ENCODE measurements at places on chromosomes 1 and 21. TPM values are rescaled to one million over a fixed set of nuclear protein-coding genes. Genes with fewer than 3 reads are reported as not detected.

DNA sequence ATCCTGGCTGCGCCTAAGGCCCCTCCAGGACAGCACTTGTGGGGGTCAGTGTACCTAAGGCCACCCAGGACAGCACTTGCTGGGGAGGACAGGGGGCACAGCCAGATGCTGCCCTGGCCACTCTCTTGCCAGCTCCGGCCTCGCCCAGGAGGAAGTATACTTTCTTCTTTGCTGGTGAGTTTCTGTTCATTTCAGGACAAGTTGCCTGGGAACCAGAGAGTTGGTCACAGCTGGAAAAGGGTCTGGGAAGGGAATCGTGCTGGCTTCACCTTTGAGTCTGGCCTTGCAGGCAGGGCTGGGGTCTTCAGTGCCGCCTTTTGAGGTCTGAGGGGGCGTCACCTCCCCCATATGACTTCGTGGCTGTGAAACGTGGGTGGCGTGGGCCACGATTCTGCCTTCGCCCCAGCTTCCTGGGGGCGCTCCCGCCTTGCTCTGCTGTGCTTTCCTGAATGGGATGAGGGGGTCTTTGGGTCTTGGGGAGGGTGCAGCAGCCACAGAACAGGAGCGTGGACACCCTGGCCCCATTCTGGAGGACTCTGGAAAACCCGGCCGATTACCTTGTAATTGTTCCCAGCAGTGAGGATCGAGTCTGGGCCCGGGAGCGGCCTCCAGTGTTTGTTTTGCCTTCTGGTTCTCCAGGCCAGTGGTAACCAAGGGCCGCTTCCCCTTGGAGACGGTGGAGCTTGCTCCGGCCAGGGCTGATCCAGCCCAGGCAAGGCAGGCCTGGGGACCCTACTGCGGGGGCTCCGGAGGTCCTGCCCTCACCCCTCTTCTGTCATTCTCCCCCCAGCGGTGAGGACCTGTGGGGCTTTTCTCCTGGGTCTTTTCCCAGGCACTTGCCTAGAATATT lies 45.9 kb downstream of the SPSB1 start:
- DNase-seq, result no peak

DNA sequence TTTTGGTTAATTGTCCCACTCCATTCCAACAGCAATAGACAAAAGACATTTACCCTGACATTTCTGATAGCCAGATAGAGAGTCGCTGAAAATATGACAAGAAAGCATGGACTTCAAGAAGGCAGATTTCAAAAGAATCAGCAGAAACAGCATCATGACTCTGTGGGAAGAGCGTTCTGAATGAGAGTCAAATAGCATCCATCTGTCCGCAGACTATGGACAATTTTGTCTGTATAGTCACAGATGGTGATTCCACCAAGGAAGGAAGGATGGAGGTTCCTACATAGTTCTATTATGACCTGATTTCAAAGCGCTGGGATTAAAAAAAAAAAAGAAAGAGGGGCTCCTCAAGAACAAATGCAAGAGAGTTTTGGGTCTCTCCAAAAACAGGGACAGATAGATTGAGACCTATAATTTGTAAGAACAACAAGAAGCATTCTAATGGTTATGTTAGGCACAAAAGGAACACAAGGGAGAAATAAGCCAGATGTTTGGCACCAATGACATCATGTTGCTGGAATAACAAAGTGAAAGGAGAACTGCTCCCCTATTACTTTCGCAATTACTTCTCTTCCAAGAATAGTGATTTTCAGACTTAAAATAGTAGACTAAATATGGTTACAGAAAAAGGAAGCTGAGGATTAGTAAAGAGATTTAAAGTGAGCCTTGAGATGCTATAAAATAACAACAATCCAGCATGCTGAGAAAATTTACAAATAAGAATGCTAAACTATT lies 28.5 kb downstream of the NIBAN1 start:
- DNase-seq, result no peak

DNA sequence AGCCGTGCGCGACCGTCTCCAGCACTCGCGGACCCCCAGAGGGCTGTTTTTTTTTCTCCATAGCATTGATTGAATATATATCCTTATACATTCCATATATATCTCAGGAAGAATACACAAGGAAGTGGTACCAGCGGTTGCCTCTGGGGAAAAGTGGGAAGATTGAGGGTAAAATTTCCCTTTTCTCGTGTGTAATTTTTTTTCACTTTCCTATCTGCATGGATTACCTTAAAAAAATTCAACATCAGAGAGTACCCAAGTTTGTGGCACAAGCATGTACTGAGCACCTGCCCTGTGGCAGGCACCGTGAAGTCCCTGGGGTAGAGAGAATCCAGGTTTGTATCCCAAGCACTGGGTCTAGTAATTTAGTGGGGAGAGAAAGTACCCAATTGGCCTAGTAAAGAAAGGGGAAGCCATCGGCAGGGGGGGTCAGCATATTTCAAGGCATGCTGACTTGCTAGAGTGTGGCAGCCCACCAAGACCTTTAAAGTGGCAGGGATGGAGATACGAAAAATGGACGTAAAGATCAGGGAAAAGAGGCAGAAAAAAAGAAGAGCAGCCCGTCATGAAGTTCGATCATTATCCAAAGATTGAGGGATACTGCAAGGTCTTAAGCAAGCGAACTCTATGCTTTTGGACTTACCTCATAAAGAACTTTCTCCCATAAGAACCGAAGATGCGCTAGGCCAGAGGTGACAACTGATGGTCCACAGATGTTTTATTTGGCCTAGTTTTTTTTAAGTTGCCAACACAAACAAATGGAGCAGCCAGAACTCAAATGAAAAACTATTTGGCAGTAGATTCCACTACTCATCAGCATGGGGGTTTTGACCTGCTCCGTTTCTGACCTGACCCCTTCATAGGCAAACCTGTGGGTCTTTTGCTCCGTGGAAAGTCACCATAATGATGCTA lies 1.5 kb upstream of the HMGN1 start:
- DNase-seq, result no peak

DNA sequence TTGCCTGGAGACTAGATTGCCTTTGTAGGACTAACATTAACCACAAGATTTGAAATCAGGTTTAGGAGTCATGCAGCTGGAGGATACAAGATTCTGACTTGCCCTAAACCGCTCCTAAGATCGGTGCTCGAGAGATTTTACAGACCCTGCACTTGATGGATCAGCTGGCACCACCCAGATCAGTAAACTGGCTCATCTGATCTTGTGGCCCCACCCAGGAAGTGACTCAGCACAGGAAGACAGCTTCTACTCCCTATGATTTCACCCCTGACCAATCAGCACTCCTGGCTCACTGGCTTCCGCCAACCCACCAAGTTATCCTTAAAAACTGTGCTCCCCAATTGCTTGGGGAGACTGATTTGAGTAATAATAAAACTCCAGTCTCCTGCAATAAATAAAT lies 876 bp upstream of the CATSPERE start:
- peak; percentile 35 for DNase-seq

GRCh38 chr1:77370583-77371306 lies 88.9 kb downstream of the AK5 start:
- DNase-seq, result no peak

- no peak for DNase-seq
Observed at GRCh38 chr1:165387505-165387904, 31.0 kb upstream of the LMX1A start.

- no peak for DNase-seq
Observed at GRCh38 chr1:7235871-7236517, 450.7 kb downstream of the CAMTA1 start.

- no peak for DNase-seq
Observed at GRCh38 chr1:91791103-91791502, 94.8 kb downstream of the TGFBR3 start.

DNA sequence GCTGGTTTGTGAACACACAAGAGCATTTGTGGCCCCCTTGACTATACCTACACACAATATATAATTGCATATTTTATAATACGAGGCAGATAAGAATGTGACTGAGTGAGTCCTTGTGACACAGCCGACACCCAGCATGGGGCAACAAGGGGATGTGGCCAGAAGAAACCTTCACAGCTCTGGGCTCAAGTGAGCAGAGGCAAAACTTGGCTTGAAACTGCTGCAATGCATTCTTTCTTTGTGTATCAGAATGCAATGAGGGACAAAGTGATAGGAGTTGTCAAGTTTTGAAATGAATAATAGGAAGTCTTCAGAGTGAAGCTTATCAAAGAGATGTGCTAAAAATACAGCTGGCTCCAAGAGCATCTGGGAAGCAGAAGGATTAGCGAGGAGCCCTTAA lies 124.0 kb upstream of the C8B start:
- DNase-seq, result no peak

- no peak for DNase-seq
Observed at GRCh38 chr1:178733972-178734371, 8.9 kb downstream of the RALGPS2 start.

- no peak for DNase-seq
Observed at GRCh38 chr1:24202987-24203386, 15.9 kb upstream of the IFNLR1 start.

- no peak for DNase-seq
Observed at GRCh38 chr1:55894521-55894920, 679.4 kb upstream of the USP24 start.

DNA sequence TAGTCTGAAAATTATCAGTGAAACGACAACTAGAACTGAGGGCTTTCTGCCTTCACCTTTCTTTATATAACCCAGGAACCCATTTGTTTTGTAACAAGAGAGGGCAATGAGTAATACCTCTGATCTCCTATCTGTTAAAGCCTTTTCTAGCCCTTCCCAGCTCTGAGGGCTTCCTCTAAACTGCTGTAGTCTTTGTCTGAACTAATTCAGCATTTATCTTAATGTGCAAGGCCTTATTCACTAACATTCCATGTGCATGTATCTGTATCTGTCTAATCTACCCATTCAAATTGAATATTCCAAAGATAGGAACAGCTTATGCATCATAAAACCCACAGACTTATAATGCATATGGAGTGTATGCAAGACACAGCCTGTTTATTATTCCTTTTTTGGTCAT lies 167.1 kb downstream of the LYPLAL1 start:
- no peak for DNase-seq

GRCh38 chr1:155652951-155653350 lies 35.6 kb downstream of the YY1AP1 start:
- DNase-seq, result no peak

GRCh38 chr1:62989497-62989896 lies 205.6 kb downstream of the ATG4C start:
- DNase-seq, result no peak

DNA sequence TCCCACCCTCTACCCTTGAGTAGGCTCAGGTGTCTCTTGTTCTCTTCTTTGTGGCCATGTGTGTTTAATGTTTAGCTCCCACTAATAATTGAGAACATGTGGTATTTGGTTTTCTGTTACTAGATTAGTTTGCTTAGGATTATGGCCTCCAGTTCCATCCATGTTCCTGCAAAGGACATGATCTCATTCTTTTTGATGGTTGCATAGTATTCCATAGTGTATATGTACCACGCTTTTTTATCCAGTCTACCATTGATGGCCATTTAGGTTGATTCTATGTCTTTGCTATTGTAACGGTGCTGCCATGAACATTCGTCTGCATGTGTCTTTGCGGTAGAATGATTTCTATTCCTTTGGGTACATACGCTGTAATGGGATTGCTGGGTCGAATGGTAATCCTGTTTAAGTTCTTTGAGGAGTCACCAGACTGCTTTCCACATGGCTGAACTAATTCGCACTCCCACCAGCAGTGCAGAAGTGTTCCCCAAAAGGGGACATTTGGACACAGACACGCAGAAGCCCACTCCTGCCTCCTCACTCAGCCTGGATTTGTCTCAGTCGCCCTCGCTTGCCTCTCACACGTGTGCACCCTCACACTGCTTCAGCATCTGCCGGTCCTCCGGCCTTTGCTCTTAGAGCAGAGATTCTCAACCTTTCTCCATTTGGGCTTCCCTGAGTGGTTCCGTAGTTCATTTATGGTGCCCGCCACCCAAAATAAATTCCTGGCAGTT lies 3.7 kb downstream of the MX2 start:
- no peak for DNase-seq

- DNase-seq, result no peak
Observed at GRCh38 chr1:207806531-207807325, 54.9 kb downstream of the CD46 start.

DNA sequence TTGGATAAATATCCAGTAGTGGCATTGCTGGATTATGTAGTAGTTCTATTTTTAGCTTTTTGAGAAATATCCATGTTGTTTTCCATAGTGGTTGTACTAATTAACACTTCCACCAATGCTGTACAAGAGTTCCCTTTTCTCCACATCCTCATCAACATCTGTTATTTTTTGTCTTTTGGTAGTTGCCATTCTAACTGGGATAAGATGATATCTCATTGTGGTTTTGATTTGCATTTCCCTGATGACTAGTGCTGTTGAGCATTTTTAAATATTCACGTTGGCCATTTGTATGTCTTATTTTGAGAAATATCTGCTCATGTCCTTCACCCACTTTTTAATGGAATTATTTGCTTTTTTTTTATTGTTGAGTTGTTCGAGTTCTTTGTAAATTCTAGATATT lies 183.9 kb downstream of the PTPRU start:
- DNase-seq, result no peak

GRCh38 chr1:167634435-167634834 lies 4.4 kb downstream of the RCSD1 start:
- no peak for DNase-seq

DNA sequence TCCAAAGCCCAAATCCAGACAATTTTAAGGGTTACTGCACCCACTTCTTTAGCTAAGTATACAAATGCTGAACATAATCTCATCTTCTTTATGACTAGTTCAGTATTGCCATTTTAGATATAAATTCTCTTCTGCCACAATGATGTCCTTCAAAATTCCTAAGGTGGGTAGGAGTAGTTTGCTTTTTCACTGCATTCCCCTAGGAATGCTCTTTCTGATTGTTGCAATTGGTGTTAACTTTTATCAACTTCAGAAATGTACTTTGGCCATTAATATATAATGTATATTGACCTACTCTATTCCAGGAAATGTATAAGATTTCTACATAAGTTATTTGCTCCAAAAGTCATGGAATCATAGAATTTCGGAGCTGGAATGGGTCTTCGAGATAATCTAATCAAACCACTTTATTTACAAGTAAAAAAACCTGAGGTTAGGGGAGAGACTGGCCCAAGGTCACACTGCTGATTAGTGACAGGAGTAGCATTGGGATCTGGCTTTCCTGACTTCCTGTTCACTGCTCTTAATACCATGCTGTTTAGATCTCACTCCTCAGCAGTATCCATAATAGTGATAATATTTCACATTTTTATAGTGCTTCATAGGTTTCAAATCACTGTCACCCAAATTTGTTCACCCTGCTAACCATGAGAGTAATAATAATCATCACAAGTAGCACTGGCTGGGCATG lies 46.4 kb upstream of the RASAL2 start:
- DNase-seq, result no peak

- no peak for DNase-seq
Observed at GRCh38 chr1:46445773-46446256, 43.8 kb upstream of the DMBX1 start.

GJA9 gene
- not detected for total RNA-seq

PTPN7 gene
- 145 TPM for total RNA-seq

PADI3 gene
- not detected for total RNA-seq

METTL13 gene
- total RNA-seq, result 6.5 TPM

FALEC gene
- not detected for total RNA-seq

SYT11 gene
- 6.1 TPM for total RNA-seq

CZIB gene
- total RNA-seq, result 28.8 TPM

CAMSAP2 gene
- total RNA-seq, result 4.4 TPM

Data from CD4-positive, alpha-beta T cell (primary cell).